ENCODE measurements at places on chromosomes 5 and 9.

DNA sequence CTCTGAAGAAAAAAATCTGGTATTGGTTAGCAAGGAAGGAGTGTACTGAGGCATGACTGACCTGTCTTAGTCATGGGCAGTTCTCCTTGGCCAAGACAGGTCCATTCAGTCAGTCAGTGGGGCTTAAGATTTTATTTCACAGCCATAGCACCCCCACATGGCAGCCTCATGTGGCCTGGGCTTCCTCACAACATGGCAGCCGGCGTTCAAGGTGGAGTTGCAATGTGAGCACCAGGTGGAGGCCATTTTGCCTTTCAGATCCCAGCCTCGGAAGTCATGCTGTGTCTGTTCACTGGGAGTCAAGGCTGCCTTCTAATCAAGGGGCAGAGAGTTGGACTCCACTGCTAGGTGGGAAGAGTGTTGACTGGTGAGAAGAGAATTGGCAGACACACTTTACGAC is 10.3 kb upstream of the CARD19 start:
- no peak for DNase-seq

DNA sequence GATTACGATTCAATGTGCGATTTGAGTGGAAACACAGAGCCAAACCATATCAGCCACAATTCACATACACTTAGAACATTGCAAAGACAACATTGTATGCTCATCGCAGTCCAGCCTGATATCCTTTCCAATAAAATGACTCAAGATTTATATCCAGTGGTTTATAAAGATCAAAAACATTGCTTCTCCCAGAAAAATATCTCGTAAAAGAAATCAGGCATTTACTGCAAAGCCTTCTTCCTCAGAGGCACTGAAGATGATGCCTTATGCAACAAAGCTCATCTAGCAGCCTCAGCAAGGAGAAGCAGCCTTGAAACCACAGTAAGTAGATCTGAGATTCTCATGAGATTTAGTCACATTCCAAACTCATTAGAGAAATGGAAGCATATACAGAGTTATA is 523.8 kb downstream of the ELAVL2 start:
- no peak for DNase-seq

GRCh38 chr9:78865737-78866136 is 568.8 kb downstream of the PSAT1 start:
- no peak for DNase-seq

DNA sequence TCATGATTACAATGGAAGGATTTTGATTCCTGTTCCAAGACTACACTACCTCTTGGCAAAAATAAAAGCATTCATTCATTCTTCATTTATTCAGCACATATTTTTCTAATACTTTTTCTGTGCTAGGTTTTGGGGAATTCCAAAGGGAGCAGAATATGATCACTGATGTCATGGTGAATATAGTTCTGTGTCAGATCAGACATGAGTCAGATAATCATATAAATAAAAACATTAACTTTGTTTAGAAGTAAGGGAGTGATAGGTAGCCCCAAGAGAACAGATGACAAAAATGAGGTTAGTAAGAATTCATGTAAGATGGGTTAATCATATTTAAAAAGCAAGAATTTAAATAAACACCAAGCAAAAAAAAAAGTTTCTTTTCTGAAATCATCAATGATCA is 94.1 kb upstream of the RANBP6 start:
- DNase-seq, result no peak
